ENCODE measurements at places on chromosomes 5 and 9.

DNA sequence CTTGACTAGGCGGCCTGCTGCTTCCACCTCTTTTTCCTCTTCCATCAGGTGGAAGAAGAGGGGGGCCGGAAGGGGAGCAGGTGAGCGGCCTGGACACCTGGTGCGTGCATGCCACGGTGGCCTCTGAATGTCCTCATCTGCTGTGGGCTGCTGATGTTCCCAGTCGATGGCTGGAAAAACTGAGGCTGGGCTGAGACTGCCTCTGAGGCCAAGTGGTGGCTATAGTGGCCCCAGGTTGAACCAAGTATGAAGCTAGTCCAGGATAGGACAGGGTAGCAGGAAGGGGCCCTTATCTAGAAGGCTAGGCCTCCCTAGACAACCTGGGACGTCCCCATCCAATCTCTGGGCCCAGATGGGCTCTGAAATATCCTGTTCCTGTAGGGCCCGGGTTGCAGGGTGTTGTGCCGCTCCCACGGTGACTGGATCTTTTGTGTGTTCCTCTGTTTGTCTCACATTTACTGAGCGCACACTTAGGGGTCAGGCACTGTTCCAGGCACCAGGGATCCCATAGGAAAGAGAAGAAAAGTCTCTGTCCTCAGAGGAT, 753 bp upstream of the NR5A1 start:
- DNase-seq: no peak

- DNase-seq: no peak
Observed at GRCh38 chr5:119706049-119706448, 76.7 kb downstream of the FAM170A start.

- DNase-seq: peak; percentile 42
Observed at GRCh38 chr5:77844623-77845323, 68.6 kb upstream of the TBCA start.

DNA sequence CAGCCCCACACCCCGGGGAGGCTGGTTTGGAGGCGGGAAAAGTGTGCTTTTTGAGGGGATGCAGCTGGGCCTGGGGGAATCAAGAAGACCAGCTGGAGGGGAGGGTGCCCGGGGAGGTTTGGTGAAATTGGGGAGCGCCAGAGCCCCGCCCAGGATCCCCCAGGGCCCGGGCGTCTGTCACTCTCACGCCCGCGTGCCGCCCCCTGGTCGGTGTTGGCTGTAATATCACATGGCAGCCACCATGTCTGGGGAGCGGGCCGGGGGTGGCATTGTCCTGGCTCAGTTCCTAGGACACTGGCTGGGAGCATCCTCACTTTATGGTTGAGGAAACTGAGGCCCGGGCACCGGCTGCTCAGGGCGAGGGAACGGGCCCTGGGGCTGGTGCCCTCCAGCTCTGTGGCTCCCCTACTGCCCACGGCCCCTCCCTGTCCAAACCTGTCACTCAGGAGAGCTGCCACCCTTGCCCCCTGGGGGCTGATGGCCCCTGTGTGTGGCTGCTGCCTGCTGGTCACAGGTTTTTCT, 27.5 kb downstream of the ASS1 start:
- DNase-seq: no peak

All from globus pallidus (tissue), 1 donor.